ENCODE measurements at places on chromosomes 13 and 19. TPM values are rescaled to one million over a fixed set of nuclear protein-coding genes. Genes with fewer than 3 reads are reported as not detected.

GRCh38 chr13:47251771-47252170 lies 354.9 kb upstream of the HTR2A start:
- DNase-seq = no peak
- H3K27ac ChIP-seq = no peak overlapping the region
- no peaks in the 10 kb centered on the region for H3K36me3 ChIP-seq
- no peak overlapping the region for H3K4me3 ChIP-seq
- H3K27me3 ChIP-seq = no peaks in the 10 kb centered on the region

IGFL4 gene
- not detected for total RNA-seq

GRCh38 chr13:27792393-27793218 lies at the start of gene GSX1:
GSX1 (plus strand) TSS chr13:27792483; CDS start chr13:27792691, 208 bp downstream.
- H3K4me1 ChIP-seq = no peaks in the 10 kb centered on the region
- peak; percentile 44 for DNase-seq
- H3K36me3 ChIP-seq = no peaks in the 10 kb centered on the region

KLF1 gene
- not detected for total RNA-seq

TEX30 gene
- 8.3 TPM for total RNA-seq

GRCh38 chr13:84605927-84606326 lies 723.7 kb upstream of the SLITRK1 start:
- no peak overlapping the region for H3K27ac ChIP-seq
- no peak overlapping the region for H3K4me3 ChIP-seq
- no peaks in the 10 kb centered on the region for H3K36me3 ChIP-seq
- H3K27me3 ChIP-seq = no peaks in the 10 kb centered on the region
- no peak for DNase-seq

TSHZ3 gene
- 5.1 TPM for total RNA-seq

ATP4B gene
- not detected for total RNA-seq

- H3K36me3 ChIP-seq = no peaks in the 10 kb centered on the region
- DNase-seq = no peak
- no peak overlapping the region for H3K27ac ChIP-seq
Measured at GRCh38 chr13:73335944-73336343, 277.1 kb downstream of the KLF5 start.

DACT3 gene
- total RNA-seq = 5.3 TPM

GRCh38 chr13:48457578-48458242 lies 44.8 kb upstream of the LPAR6 start:
- no peak for DNase-seq
- H3K36me3 ChIP-seq = peaks cover 3% of the 10 kb centered on the region
- no peaks in the 10 kb centered on the region for H3K4me1 ChIP-seq
- no peak overlapping the region for H3K27ac ChIP-seq
- no peak overlapping the region for H3K4me3 ChIP-seq
- no peaks in the 10 kb centered on the region for H3K27me3 ChIP-seq

DNA sequence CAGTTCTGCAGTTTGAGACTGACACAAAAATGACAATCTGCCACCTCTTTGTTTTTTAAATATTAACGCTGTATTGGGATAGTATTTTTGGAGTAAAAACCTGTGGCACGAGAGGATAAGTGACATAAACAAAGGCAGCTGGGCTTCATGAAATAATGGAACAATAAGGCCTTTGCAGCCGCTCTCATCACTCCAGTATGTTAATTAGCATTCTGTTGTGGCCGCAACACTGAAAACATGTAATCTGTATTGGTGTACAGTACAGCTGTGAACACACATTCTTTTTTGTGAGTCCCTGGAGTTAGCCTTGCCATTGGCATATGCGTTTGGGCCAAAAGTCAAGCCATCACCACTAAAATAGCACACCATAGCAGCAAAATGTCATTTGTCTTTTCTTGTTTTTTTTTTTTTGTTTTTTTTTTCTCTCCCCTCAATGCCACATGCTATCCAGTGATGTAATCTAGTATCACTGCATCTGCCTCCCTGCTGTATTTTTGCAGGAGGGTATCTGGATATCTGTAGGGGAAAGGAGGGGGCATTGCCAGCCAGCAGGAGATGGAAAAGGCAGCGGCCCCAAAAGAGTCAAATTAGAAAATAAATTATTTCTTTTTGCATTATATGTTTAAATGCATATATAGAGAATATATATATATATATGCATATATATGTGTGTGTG lies 885 bp upstream of the ZNF536 start:
- no peaks in the 10 kb centered on the region for H3K4me1 ChIP-seq
- H3K4me3 ChIP-seq = no peak overlapping the region
- H3K36me3 ChIP-seq = no peaks in the 10 kb centered on the region
- no peak overlapping the region for H3K27ac ChIP-seq

DNA sequence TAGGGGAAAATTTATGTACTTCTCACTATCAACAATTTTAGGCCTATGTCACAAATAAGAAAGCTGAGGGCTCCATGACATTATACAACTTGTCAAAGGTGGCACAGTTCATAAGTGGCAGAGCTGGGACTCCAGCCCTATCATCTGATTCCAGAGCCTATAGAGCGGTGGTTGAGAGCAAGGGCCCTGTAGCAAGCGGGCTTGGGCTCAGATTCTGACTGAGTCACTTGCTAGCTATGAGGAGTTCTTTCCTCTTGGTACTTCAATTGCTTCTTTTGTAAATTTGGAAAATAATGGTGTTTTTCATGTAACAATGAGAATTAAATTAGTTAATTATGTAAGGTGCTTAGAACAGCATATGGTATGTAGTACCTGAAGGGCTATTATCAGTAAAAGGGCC lies 28.7 kb upstream of the FAM216B start:
- no peak overlapping the region for H3K27ac ChIP-seq
- no peak overlapping the region for H3K4me3 ChIP-seq
- H3K4me1 ChIP-seq = no peaks in the 10 kb centered on the region
- no peak for DNase-seq
- H3K36me3 ChIP-seq = no peaks in the 10 kb centered on the region

GRCh38 chr13:47890146-47890814 lies 110.8 kb downstream of the SUCLA2 start:
- no peak for DNase-seq
- H3K27me3 ChIP-seq = no peaks in the 10 kb centered on the region
- no peak overlapping the region for H3K27ac ChIP-seq
- no peak overlapping the region for H3K4me3 ChIP-seq
- H3K36me3 ChIP-seq = no peaks in the 10 kb centered on the region

CEACAM3 gene
- total RNA-seq = 2.8 TPM

GRCh38 chr19:54136864-54137698 lies 481 bp upstream of the CNOT3 start:
- H3K27me3 ChIP-seq = no peaks in the 10 kb centered on the region
- DNase-seq = peak; percentile 99
- H3K27ac ChIP-seq = peak overlapping the region; percentile 83
- H3K4me3 ChIP-seq = peak overlapping the region; percentile 98
- peaks cover 16% of the 10 kb centered on the region for H3K4me1 ChIP-seq

GRCh38 chr19:50003810-50004419 lies 21.3 kb downstream of the VRK3 start:
- H3K27ac ChIP-seq = no peak overlapping the region
- no peaks in the 10 kb centered on the region for H3K4me1 ChIP-seq
- DNase-seq = no peak
- H3K27me3 ChIP-seq = no peaks in the 10 kb centered on the region
- H3K4me3 ChIP-seq = no peak overlapping the region
- H3K36me3 ChIP-seq = peaks cover 7% of the 10 kb centered on the region

All from colonic mucosa (tissue), 4 donors.